ENCODE measurements at places on chromosomes 3 and 15.

DNA sequence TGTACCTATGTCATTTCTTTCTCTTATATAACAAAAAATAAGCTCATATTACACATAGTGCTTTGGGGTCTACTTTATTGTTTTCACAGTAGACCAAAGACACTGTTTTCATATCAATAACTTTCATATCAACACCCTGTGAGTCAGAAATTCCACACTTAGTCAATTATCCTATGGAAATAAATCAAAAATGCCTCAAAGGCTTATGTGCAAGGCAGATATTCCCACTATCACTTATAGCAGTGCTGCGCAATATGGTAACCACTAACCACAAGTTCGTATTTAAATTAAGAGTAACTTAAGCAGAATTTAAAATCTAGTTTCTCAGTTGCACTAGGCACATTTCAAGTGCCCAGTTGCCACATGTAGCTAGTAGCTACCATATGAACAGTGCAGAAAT, 15.9 kb downstream of the SCG3 start:
- no peak for DNase-seq

DNA sequence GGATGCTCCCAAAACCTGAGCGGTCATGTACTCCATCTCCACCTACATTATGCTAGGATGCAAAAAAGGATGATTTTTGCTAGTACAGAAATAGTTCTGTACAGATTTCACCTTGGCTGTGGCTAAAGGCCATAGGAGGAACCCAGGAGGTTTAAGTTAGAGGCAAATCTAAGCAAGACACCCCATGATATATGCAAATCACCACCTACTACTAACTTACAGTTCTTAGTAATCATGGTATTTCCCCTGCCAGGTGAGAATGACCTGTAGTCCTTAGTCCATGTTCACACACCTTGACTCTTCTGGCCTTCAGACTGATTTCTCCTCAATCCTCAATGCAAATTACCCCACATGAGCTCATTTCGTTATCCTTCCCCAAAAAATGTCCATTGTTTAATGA, 154.2 kb downstream of the IMPG2 start:
- DNase-seq = no peak

DNA sequence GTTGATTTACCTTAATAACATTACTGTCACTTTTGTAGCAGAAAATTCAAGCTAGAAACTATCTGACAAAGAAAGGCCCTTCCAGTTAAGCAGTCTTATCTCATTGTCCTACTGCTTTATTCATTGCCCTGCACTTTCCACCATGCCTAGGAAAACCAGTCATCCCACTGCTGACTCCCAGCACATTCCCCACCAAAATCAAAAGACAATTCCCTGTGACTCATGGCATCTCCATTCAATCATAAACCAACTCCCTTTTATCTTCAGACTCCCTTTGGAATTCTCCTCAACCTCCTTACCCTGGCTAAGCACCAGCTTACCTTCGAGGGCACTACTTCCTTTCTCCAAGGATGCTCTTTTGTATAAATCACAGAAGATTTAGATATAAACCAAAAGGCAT, 184.3 kb downstream of the PLCH1 start:
- DNase-seq = no peak

GRCh38 chr3:107753494-107753893, 230.7 kb downstream of the BBX start:
- peak; percentile 34 for DNase-seq
